ENCODE measurements at places on chromosomes 4 and X.

DNA sequence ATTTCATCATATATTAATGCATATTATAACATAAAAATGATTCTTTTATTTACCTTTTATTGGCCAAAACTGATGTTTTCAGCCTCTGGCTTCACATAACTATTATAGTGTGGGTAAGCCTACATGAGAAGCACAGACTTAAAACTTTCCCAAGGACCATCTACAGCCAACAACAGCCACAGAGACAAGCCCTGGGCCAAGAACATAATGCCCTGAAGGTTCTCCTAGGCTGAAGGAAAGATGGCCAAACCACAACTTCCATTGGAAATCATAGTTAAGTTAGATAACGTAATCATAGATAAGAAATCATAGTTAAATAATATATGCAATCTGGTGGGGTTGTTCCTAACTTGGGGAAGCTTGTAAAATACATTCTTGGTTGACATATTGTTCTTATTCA is 280.0 kb upstream of the EMCN start:
- DNase-seq: no peak

GRCh38 chr4:20679951-20680350 is 20.3 kb upstream of the PACRGL start:
- DNase-seq: no peak

- no peak for DNase-seq
These were observed 80.2 kb upstream of the FHL1 start for GRCh38 chrX:136067097-136067496.

GRCh38 chr4:163556177-163556576 is 61.7 kb downstream of the TMA16 start:
- DNase-seq: no peak

- DNase-seq: no peak
These were observed 37.4 kb downstream of the NFXL1 start for GRCh38 chr4:47876784-47877546.

- no peak for DNase-seq
These were observed 56.3 kb downstream of the PPEF2 start for GRCh38 chr4:75845992-75846391.

GRCh38 chrX:41875142-41875541 is 48.2 kb downstream of the CASK start:
- DNase-seq: no peak

- no peak for DNase-seq
These were observed 194.0 kb upstream of the CASK start for GRCh38 chrX:42117318-42117717.

GRCh38 chr4:154927126-154927680 is 146.1 kb downstream of the RBM46 start:
- DNase-seq: no peak

GRCh38 chr4:70714079-70714887 is 7.5 kb upstream of the RUFY3 start:
- DNase-seq: no peak

GRCh38 chr4:53589511-53589910 is 1.8 kb downstream of the LNX1 start:
- DNase-seq: no peak

Data from stimulated activated CD8-positive, alpha-beta memory T cell treated with anti-CD3 and anti-CD28 coated beads, Interleukin-12 subunit alpha, Interleukin-12 subunit beta, amount 100 ng/mL, for 4 hours (primary cell).